ENCODE measurements at places on chromosomes 6 and 20.

DNA sequence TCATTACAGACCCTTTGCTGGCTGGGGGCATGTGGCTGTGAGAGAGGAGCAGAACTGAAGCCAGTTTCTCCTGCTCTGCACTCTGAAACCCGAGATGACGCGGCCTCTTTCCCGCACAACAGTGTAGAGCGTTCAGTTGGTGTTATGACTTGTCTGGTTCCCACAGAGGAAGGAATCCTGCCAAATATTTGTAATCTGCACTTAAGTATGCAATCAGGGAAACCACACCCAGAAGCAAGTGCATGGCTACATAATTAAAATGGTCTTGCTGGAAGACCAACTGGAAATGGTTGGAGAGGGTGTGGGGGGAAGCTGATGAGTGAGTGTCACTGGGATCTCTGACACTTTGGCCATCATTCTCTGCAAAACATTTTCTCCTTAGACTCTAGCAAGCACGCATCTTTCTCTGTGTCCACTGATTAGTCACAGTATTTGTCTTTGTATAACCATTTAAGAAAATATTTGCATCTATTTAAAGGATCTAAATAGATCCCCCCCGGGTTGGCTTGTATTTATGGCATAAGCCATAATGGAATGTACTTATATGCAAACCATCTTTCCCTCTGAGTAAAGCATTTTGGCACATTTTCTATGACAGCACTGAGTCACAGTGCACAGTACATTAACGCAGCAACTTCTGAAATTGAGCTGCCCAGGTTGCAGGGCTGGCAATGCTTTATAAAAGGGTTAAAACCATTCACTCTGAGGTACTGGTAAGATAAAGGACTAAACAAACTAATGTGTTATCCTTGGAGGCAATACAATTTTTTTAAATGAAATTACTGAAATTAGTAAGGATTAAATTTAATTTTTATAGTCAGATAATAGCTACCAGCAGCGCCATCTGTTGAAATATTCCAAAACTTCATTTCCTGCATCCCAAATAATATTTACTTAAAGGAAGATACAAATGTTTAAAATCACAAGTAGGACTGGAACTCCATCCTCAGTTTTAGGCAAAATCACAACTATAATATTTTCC is 76.7 kb downstream of the FOXC1 start:
- DNase-seq = no peak

- no peak for DNase-seq
Observed at GRCh38 chr6:40738551-40739193, 151.5 kb upstream of the LRFN2 start.

GRCh38 chr20:59364611-59365010 is 64.2 kb downstream of the EDN3 start:
- DNase-seq = no peak

GRCh38 chr6:169087443-169088041 is 166.1 kb downstream of the THBS2 start:
- no peak for DNase-seq

DNA sequence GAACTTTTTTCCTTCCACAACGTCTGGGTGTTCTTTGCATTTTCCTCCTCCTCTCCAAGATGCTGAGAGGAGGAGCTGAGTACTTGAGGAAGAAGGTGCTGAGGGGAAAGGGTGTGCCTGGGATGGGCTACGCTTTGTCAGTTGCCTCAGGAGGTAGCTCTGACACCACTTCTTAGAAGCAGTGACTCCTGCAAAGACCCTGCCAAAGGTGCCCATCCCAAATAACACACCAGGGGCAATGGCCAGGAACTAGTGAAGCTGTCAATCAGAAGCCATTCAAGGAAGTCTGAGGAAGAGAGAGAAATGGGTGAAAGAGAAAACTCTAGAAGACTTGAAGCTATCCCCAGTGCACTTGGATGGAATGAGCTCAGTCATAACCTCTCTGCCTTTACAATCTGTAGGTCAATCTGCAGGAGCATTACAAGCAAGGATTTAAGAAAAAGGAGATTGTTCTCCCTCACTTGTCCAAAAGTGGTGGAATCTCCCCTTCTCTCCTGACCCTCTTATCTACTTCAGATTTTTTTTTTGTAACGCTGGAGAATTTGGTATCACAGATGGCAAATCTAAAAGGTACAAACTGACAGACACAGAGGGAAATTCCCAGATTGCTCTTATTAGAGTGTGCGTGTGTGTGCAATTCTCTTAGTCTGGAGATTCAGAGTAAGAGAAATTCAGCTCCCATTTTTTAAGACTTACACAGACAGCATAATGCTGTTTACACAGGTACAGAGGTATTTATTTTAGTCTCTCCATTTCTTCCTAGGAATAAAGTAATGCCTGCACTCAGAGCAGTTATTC is 242.6 kb downstream of the GMPR start:
- no peak for DNase-seq

- no peak for DNase-seq
Observed at GRCh38 chr6:99514089-99514488, 1.1 kb downstream of the USP45 start.

- no peak for DNase-seq
Observed at GRCh38 chr6:144585217-144585814, 300.2 kb downstream of the UTRN start.

DNA sequence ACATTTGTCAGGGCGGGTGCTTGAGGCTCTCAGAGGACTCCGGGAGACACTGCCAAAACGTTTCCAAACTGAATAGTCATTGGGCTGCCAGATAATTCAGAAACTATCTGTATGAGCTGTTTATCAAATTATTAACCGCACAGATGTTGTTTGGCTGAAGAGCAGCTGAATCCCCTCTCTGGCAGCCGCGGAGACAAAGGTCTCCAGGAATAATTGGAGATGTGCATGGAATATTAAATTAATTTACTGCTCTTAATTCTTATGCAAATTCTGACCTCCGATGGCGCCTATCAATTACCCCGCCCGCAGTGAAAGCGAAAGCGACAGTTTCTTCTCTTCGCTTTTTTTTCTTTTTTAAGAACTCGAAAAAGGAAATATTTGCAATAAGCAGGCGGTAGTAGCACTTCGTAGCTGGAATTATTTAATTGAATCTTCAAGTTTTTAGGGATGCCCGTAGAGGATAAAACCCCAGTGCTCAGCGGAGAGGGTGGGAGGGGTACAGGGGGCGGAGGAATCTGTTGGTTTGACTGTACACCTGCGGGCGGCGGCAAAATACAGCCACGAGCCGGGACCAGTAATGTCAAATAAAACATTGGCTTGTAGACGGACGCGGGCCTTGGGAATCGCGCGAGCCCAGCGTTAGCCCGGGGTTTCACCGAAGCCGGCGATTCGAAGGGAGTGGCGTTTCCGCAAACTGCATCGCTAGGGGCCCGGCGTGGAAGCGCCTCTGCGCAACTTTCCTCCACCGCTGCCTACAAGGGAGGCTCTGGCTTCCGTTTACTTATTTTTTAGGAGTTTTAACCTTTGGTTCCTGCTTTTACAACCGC is 6.2 kb downstream of the LINC00237 start:
- DNase-seq = peak; percentile 32

GRCh38 chr6:12173181-12173580 is 117.0 kb upstream of the EDN1 start:
- no peak for DNase-seq

DNA sequence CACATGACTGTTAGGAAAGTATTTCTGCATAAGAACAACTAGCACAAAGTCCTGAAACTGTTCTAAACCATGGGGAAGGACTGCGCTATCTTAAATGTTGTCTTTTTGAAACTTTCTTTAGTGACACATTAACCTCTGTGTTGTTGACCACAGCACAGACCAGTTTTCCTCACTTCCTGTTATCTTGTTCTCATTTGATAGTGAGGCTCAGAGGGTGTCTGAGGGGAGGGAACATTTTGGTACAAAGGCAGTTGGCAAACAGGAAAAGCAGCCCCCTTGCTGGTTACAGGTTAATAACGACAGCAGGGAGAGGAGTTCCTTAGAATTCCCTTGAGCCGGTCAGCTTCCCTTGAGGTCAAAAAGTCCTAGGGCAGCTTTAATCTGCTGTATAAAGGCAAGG is 143.5 kb upstream of the BMP2 start:
- DNase-seq = no peak

GRCh38 chr6:143112084-143112768 is 51.5 kb downstream of the AIG1 start:
- DNase-seq = no peak

DNA sequence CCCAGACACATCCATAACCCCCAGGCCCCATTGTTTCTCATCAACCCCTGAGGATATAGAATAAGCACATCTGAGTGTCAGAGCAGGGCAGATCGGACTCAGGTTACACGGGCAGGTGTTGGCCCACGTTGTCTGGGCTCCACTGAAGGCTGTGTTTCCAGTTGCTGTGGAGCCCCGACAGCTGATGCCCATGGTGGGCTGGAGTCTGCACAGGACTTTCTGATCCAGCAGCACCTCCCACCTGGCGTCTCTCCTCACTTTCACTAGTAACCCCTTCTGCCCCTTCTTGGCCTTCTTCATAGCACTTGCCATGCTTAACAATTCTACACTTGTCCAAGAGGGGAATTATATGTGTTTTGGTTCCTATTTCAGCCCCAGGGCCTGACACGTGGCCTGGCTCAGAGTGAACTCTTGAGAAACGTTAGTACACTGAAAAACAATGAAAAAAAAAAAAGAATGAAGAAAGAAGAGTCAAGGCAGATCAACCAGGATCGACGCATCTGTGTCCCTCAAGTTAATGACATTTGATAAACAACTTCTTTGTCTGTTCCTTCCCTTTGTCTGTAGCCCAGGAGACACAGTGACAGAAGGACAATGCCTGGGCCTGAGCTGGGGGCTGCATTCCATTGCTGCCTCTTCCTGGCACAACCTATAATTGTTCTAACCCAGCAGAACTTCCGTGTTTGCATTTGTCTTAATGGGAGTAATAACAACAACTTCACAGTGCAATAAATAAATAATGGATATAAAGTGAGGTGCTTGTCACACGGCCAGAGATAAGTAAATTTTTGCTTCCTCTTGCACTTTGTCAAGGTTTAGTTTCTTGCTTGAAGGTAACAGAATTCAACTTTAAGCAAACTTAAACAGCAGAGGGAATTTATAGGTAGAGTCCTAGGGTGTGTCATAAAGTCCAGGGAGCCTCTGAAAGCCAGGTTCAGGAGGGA is 224.2 kb upstream of the SSTR4 start:
- DNase-seq = no peak

DNA sequence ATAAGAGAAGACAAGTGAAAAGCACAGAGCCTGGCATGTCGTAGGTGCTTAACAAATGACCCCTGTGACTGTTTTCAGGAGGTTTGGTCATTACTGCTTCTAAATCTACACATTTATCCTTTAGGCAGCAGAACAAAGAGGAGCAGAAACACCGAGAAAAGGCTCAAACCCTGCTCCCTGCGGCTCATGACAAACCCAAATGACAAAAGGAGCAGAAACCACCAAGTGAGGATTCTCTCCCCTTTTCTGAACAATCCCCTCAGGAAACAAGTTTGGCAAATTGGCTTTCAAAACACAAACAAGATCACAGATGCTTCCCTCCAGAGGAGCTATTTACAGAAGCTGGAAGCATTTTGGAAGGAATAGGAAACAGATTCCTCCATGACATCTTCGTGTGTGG is 15.8 kb upstream of the SIRPG start:
- no peak for DNase-seq

DNA sequence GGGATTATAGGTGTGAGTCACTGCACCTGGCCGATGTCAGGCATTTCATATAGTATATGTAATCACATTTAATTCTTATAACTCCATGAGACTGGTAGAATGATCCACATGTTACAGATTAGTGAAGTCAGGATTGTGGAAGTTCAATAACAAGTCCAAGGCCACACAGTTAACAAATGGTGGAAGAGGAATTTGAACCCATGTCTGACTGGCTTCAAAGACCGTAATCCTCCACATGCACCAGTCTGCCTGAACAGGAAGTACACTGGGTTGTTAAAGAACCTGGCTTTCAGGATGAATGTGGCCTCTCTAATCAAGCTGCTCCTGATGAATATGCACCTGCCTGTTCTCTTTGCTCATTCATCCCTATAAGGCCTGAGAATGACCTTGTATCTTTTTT is 122.0 kb upstream of the HDAC2 start:
- DNase-seq = no peak

- DNase-seq = no peak
Observed at GRCh38 chr6:94955156-94955555, 622.2 kb upstream of the MANEA start.

- no peak for DNase-seq
Observed at GRCh38 chr6:150745896-150746295, 119.6 kb upstream of the MTHFD1L start.

DNA sequence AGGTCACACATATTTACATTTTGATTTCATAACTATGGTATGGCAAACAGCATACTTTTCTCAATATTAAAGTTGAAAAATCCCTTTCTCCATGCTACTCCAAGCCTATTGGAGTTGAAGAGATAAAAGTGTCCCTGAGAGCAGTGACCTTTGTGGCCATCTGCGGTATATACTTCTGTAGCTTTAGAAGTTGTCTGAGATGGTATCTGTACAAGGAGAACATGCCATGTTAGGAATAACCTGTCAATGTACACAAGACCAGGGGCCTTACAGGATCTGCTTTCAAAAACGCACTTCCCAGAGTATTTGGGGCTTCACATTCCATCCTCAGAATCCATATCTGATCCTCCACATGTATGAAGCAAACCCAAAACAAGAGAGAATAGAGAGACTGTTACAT is 226.7 kb downstream of the MEI4 start:
- no peak for DNase-seq

DNA sequence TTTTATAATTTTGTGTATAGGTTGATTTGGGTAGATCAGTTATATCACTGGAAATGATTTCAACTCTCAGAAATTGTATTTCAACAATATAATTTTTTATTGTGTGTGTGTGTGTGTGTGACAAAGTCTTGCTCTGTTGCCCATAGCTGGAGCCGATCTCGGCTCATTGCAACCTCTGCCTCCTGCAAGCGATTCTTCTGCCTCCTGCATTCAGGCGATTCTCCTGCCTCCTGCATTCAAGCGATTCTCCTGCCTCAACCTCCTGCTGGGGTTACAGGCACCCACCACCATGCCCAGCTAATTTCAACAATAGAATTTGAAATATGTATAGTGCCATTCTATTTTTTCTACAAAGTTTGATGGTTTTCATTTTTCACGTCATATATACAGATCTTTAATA is 24.1 kb downstream of the AFDN start:
- DNase-seq = no peak

DNA sequence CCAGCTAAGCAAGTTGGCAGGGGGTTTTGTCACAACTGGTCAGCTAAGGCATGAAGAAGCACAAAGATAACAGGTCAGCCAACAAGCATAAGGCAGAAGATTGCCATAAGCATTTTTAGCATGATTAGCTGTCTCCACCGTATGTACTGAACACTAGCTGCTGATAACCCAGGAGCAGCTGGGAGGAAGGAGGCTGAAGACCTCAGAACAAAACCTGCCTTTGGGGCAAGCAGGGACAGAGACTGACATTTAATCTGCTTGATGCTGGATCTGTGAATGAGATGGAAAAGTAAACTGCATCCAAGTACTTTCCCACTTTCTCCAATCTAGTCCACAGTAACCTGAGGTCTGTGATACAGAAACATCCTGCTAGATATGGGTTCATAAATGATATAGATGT is 353.0 kb upstream of the MAP3K7 start:
- no peak for DNase-seq

- no peak for DNase-seq
Observed at GRCh38 chr6:69106511-69106910, 471.4 kb downstream of the ADGRB3 start.
